Posterior cingulate gyrus (tissue), 11 donors: ENCODE measurements at places on chromosomes 13 and 19.

GRCh38 chr19:54141356-54141755 is 3.8 kb downstream of the CNOT3 start:
- DNase-seq = no peak

GRCh38 chr19:45505151-45505995 is 1.9 kb upstream of the VASP start:
- no peak for DNase-seq

DNA sequence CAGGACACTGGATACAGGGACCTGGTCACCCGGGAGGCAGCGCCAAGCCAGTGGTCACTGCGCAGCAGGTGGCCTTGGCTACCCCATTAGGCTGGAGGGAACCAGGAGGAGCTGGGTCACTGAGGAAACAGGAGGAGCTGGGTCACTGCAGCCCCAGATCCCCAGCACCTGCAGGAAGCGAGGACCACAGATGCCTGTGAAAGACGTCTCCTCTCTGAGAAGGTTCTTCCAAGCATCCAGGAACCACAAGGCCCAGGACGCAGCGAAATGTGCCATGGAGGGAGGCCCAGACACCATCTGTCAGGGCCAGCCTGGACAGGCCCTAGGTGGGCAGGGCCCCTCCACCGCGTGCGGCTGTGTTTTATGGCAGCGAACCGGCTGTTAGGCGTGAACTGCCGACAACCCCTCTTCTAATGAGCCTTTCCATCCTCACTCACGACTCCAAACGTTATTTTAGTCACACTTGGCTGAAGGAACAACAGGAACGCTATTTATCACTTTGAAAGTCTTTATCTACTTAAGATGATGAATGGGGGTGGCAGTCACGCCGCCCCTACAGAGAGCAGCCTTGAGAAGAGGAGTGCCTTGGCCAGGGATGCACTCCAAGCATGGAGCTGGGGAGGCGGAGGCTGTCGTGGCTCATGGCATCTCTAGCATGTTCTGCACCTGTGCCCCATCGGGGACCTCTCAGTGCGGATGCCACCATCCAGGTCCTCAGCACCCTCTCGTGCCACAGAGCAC is 53.3 kb downstream of the CEBPG start:
- DNase-seq = no peak

GRCh38 chr19:58079792-58080191 is 18.2 kb downstream of the ZSCAN18 start:
- peak; percentile 32 for DNase-seq

DNA sequence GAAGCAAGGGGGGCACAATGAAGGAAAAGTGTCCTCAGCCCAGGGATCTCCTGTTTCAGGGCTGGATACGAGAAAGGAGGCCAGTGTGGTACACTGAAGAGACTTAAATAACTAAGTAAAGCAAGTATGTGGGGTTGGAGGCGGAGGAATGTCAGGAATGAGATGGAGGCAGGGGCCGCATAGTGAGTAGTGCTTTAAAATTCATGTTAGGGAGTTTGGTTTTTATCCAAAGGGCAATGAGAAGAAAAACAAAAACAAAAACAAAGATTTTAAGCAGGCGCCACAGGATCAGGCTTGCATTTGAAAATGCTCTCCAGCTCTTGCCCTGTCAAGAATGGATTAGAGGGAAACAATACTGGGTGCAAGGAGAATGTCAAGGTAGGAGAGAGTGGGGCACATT is 273.4 kb downstream of the DCLK1 start:
- no peak for DNase-seq

- no peak for DNase-seq
Observed at GRCh38 chr19:10450853-10451609, 30.7 kb downstream of the PDE4A start.

DNA sequence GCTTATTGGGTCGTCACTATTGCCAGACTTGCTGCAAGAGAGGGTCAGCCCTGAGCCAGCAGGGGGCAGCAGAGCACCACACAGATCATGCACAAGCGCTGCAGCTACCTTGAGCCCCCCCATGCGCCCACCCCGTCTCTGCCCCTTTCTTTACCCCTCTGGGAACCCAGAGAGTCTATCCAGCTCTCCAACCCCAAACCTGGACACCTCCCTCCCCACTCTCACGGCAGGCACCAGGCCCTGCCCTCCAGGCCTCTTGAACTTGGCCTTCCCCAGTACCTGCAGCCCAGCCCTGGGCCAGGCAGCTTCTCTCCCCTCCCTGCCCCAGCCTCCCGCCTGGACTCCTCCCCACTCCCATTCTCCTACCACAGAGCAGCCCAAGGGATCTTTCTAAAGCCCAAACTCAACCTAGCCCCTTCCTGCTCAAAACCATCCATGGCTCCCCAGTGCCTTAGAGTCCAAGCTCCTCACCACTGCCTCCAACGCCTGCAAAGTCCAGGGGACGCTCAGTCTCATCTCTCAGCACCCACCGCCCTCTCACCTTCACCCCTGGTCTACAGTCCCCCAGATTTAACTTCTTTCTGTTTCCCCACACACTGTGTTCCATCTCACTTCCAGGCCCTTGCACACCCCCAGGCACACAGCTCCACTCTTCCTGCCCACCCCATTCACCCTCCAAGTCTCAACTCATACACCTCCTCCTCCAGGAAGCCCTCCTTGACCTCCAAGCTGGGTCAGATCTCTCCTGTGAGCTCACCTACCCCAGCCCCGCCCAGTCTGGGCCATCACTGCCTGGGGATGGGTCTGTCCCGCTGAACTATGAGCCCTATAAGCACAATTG is 9.4 kb upstream of the CEACAM16 start:
- DNase-seq = peak; percentile 31

DNA sequence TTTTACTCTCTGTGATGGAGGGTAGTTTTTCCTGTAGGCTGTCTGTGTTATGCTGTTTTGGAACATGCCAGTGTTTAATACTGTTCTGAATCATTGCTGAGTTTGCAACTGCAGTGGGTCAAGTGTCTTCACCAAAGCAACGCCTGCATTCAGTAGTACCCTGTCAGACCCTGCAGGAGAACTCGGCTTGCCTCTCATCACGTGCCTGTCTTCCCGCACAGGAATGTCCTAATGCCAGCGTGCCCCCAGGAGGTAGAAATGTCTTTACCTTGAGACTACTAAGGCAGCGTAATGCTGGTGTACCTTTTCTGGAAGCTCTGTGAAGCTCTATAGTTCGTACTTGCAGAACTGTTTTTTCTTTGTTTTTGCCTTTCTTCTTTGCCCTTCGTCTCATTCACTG is 42.3 kb downstream of the POLR1D start:
- DNase-seq = no peak

DNA sequence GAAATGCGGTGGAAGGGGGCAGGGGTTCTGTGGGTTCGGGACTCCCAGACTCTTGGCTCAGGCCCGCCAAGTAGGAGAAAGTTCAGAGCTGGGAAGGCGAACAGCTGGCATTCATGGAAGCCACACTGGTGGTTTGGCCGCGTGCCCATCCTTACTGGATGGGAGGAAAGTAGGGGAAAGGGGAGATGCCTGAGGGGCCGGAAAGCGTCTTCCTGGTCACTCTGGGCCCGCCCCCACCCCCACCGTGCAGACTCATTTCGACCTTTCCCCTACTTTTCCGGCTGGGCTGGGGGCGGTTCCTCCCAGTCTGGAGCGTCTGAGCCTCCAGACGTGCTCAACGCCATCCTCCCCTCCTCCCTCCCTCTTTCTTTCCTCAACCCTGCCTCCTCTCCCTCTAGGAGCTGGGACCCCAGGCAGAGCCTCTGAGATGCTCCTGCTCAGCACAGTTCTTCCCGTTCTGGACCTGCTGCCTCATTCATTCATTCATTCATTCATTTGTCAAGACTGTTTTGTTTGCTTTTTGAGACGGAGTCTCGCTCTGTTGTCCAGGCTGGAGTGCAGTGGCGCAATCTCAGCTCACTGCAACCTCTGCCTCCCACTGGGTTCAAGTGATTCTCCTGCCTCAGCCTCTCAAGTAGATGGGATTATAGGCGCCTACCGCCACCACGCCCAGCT is 3.5 kb downstream of the ANGPTL4 start:
- DNase-seq = peak; percentile 91

DNA sequence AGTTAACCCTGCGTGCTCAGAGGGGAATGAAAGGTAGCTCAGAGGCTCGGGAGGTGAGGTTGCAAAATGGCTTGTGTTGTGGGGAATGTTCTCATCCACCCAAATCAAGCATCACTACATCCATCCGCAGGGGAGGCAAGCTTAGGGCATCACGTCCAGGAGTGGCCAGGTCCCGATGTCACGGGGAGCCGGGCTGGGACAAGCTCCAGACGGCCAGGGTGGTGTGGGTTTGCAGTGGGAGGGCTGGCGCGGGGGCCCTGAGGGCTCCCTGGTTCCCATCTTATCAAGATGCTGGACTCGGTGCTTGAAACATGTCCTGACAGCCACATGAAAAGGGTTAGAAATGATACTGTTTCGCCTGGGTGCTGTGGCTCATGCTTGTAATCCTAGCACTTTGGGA is 25.8 kb downstream of the EPN1 start:
- DNase-seq = no peak

DNA sequence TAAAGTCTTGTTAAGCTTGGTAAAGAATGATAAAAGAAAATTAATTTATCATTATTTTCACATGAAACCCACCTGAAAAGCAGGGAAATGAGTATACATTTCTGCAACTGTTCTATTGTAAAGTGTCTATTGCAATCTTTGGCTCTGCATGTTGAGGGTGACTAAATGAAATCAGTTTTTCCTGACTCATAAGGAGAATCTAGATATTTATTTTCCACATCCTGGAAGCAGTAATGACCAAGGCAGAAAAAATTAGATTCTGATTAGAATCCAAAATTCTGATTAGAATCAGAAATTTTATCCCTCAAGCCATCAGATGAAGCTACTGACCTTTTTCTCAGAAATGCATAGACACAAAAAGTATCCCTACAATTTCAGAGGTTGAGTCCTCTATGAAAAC is 178.4 kb downstream of the MYO16 start:
- DNase-seq = no peak

GRCh38 chr13:31930901-31931522 is 100.6 kb upstream of the FRY start:
- no peak for DNase-seq

DNA sequence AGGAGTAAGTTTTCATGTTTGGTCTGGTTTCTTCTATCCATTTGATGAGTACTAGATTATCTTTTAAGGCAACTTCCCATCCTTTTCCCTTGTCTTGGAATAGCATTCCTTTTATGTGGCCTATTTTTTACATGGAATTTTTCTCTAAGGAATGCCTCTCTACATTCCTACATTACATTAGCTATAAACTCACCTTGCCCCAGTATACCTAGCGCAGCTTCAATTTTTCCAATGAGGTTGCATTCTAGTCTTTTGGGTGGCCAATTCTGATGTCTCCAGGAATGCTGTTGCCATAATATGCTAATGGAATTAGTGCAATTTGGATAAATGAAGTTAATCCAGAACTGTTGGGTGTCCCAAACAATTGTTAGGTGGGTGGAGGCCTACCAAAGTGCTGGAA is 33.8 kb downstream of the KBTBD6 start:
- no peak for DNase-seq

GRCh38 chr13:87361216-87361615 is 310.0 kb upstream of the SLITRK5 start:
- DNase-seq = no peak

- DNase-seq = no peak
Observed at GRCh38 chr13:74272826-74273225, 138.6 kb upstream of the KLF12 start.

- DNase-seq = no peak
Observed at GRCh38 chr13:24011266-24011665, 114.0 kb upstream of the C1QTNF9B start.

DNA sequence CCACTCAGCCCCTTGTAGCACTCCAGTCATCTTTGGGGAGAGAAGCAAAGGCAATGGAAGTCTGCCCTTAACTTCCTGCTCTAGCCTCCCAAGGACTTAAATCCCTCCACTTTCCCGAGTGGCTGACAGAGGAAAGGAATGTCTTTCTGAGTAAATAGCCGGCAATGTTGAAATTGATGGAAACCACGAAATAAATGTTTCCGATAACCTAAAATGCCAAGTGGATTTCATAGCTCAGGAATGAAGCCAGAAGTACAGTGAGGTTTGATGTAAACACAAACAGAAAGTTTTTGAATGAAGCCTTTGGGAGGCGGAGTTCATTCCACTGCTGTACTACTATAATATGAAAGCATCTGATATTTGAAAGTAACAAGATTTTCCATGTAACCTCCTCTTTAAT is 14.0 kb upstream of the TBC1D4 start:
- DNase-seq = no peak

DNA sequence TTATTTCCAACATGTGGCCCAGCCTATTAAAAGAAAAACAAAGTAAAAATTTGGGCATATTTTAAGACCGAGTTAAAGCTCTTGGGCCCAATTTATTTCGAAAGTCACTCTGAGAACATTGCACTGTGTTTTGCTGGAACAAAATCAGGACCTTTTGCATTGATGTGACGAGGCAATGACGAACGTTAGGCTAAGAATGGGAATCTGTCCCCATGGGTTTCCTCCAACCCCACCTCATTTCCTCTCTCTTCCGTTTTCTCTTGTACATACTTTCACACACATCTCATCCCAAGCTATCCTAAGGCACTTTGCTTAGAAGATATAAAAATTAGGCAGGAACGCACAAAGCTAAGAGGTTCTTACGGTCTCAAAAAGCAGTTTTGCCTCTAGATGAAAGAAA is 22.1 kb downstream of the EDNRB start:
- no peak for DNase-seq

GRCh38 chr13:37435881-37436280 is 162.7 kb downstream of the POSTN start:
- DNase-seq = no peak

GRCh38 chr19:51324167-51324481 is 12.7 kb downstream of the IGLON5 start:
- no peak for DNase-seq

GRCh38 chr13:20129076-20129475 is 31.8 kb downstream of the GJA3 start:
- DNase-seq = no peak

DNA sequence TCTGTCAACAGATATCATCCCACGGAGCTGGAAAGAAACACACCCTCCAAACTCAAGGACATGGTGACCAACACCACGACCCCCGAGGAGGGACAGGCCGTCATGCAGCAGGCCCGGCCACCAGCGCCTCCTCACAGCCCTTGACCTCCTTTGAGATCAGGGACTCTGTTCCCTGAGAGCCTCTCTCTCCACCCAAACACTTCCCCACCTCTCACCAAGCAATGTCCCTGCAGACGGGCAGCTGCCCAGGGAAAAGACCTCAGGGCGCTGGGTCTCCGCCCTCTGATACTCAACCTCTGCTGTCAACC is 10.0 kb downstream of the SCGB2B2 start:
- no peak for DNase-seq

DNA sequence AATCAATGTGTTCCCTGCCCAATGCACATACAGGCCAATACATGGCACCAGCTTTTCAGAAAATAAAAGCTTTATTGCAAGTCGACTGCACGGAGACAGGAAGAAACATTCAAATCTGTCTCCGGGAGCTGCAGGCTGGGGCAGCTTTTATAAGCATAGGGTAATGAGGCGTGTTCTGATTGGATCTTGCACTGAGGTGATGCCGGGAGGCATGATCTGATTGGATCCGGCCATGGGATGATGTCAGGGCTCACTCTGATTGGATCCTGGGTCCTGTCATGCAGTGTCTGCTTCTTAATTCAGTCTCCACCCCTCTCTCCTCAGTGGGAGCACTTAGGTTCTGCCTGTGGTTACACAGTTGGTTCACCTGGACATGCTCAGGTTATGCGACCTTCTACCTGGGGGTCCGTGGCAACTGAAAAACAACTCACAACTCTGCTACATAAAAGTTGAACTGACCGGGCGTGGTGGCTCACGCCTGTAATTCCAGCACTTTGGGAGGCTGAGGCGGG is 11.8 kb upstream of the FBN3 start:
- no peak for DNase-seq
